ENCODE measurements at places on chromosomes 5 and 9. TPM values are rescaled to one million over a fixed set of nuclear protein-coding genes. Genes with fewer than 3 reads are reported as not detected.

DNA sequence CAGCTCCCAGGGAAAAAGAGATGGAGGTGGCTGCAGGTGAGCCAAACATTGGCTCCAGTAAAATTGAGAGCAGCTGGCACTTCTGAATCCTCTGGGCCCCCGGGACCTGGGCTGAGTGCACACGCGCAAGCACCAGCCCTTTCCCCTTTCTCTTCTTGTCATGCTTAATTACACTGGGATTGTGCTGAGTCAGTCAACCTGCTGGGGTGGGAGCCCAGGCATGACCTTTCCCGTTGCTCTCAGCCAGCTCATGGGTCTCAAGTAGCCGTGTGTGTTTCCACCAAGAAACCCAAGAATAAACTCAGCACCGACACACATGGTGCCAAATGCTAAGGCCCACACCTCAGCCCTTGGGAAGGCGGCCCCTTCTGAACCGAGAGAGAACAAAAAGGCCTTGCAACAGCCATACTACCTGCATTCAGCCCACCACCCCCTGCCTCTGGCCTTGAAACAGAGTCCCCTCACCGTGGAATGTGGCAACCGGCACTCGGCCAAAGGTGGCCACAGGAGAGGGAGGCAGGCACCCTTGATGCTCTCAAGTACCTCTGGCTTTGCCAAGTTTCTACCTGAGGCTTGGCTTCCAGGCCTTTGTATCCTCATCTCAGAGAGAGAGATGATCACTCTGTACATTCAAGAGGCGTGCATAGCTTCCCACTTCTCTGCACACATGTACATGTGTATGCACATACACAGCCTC, 28.1 kb downstream of the SLIT3 start:
- DNase-seq, result no peak

DNA sequence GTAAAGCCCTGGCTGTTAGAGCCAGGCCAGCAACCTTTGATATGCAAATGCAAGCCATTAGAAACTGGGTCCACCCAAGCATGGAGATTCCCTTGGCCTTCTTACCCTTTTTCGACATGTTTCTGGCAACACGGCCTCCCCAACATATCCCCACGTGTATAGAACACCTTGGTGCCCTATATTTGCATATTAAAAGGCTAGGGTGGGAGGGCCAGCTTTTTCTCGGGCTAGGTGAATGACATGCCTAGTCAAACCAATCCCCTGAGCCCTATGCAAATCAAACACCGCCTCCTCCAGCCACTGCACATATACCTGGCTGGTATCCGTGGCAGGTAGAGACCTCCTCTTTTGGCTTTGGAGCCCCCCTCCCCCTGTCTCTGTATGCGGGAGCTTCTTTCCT, 55.6 kb upstream of the ZFR start:
- DNase-seq, result no peak

Gene CFAP90
- total RNA-seq, result not detected

DNA sequence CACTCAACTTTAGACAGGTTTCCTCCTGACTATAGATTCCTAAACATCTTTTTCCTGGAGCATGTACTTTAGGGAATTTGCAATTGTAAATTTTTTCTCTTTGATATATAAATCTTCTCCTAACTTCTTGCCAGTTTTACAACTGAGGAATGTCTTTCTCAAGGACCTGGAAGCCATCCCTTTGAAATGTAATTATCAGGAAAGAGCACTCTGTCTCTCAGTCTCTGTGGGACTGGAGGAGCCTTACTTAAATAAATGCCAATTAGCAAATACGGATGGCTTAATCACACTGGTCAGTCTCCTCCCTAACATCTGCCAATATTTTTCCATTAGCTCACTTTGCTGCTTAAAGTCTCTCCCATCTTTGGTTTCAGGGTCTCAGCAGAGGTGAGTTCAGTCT, 344.3 kb upstream of the ARRDC3 start:
- DNase-seq, result no peak

Gene OCLN
- total RNA-seq, result 45.2 TPM

- DNase-seq, result peak; percentile 38
These were observed 25.6 kb downstream of the CEP78 start for GRCh38 chr9:78261403-78262001.

DNA sequence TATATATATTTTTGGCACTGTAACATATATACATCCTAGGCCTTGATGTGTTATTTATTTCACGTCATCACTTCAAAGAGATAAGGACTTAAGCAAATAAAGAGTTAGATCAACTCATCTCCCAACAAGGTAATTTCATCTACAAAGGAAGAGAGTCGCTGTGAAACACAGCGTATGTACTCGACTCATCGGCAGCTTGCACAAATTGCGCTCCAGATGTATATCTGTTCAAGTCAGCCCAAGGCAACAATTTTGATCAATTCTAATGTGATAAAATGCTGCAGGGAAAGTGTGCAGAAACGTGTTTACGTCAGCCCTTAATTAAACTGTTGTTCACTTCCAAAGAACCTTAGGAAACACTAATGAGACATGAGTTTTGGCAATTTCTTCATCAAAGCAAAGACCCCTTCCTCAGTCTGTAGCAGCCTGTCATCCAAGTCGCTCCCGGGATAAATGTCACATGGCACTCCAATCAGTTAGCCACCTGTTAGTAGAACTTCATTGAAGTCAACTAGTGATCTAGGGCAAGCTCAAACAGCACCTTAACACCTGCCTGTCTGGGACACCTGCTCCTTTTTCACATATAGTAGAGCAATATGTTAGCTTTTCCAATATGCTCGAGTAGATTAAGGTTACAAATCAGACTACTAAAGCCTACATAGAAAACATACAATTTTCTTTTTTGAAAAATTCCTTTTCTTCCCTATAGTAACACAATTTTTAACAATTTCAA, 182.4 kb downstream of the NFIB start:
- DNase-seq, result no peak

DNA sequence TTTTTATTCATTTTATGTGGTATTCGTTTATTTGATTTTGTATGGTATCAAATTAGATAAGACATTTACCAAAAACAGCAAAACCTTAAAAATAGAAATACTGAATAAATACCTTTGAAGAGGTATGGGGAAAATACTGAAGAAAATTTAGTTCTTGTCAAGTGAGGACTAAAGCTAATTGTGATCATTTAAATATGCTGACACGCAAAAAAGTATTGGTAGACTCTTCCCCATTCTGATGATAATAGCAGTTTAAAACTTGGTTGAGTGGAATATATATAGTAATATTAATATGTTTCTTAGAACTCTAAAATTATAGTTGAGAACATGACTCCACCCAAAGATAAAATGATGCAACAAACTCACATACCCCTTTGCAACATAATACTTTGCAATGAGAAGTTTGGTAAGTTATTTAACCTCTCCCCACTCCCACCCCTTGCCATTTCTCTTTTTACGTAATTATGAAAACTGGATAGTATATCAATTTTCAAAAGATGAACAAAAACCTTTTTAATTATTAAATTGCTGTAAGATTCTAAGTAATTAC, 30.1 kb upstream of the SNX24 start:
- DNase-seq, result no peak

DNA sequence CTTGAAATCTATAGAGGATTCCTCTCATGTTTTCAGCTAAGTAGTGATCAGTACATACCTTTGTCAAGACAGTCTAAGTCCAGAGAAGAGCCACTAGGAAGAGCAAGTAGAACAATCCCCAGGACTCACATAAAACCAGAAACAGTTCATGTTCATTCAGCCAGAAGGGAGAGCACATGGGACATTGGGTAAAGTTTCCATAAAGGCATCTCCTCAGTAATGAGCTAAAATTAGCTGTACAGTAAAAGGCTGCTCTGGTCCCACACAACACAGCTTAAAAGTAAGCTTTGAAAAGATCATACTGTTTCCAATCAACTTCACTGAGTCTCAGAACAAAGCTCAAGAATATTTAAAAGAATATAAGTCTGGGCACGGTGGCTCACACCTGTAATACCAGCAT, 32.4 kb downstream of the HOMER1 start:
- DNase-seq, result no peak

Gene FOXD4L3
- not detected for total RNA-seq

Gene TNC
- total RNA-seq, result 71.0 TPM

GRCh38 chr9:102185962-102186361, 447.5 kb upstream of the GRIN3A start:
- DNase-seq, result no peak

Gene CBY3
- total RNA-seq, result 1.4 TPM

- peak; percentile 1 for DNase-seq
These were observed 37.1 kb downstream of the CDK5RAP2 start for GRCh38 chr9:120542701-120543490.

GRCh38 chr5:93611976-93612854, 29.2 kb downstream of the NR2F1 start:
- DNase-seq, result peak; percentile 35

Gene GHR
- total RNA-seq, result 2.2 TPM

Gene TAF11L9
- not detected for total RNA-seq

Gene PTGES
- total RNA-seq, result 21.0 TPM

Gene PRDM9
- total RNA-seq, result 0.12 TPM

- no peak for DNase-seq
These were observed 141.9 kb upstream of the ANKRD55 start for GRCh38 chr5:56375011-56375410.

GRCh38 chr5:137888466-137888862, 793 bp upstream of the PKD2L2 start:
- DNase-seq, result no peak

DNA sequence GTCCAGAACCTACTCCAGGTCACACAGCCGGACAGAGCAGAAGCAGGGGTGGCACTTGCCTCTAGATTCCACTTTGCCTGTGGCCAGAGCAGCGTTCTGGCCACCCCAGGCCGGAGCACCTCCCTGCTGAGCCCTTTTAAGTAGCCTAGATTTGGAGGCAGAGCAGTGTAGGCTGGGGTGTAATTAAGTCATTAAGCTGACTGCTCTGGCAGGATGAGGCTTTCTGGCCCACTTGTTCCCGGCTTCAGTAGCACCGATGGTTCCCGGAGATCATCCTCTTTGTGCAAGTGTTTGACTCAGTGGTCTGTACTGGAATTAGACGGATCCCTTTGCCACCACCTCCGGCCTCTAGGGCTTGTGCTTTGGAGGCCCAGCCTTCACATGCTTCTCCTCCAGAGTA, 281.9 kb upstream of the ANKRD55 start:
- no peak for DNase-seq

DNA sequence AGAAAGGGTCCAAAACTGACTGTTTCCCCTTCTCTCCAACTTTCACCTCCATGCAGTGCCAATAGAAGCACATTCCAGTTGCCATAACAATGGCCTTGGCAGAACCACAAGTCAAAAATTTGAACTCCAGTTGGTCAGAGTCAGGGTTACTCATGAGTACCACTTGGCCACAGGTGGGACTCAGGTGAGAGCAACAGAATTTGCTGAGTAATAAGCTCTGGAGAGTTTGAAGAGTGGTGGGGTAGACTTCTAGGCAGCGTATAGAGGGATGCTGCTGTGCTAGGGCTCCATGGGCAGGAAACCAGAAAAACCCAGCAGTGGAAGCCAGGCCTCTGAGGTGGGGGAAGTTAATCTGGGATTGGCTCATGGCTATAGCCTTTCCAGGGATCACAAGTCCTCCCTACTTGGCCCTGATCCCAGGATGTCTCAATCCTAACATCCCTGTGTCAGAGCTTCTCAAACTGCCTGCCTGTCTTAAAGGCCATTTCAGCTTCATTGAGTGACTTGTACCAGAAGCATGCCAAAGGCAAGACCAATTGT, 30.2 kb downstream of the SNX18 start:
- DNase-seq, result peak; percentile 65

- no peak for DNase-seq
These were observed 9.5 kb upstream of the MACIR start for GRCh38 chr5:103249068-103249467.

Gene SV2C
- not detected for total RNA-seq

- DNase-seq, result no peak
These were observed 1.2 kb upstream of the DMRT1 start for GRCh38 chr9:840343-840742.

Gene PCDHGA7
- total RNA-seq, result 0.51 TPM

GRCh38 chr9:116325924-116326323, 172.3 kb downstream of the PAPPA start:
- DNase-seq, result no peak

All from PC-3 (cell line).